ENCODE measurements at places on chromosomes 16 and 17.

DNA sequence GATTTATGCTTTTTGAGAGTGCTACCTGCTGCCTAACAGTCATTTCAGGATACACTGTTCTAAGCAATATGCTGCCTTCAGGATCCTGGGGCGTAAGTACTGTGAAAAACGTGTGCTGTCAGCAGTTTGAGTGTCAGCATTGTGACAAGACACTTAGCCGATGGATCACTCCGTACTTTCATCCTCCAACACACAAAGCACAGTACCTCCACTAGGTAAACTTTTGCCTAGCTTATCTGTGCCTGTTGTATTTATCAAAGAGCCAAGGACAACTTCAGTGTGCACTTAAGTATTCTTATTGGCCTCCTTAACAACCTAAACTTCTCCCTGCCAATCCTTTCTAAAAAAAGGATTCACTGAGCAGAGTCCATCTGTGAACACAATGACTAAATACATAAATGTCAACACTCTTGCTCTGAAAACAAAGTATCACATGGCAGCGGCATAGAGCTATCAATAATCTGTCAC is 33.8 kb upstream of the PHLPP2 start:
- no peak for DNase-seq

- no peak for DNase-seq
These were observed 188.0 kb downstream of the CDH11 start for GRCh38 chr16:64933885-64934284.

DNA sequence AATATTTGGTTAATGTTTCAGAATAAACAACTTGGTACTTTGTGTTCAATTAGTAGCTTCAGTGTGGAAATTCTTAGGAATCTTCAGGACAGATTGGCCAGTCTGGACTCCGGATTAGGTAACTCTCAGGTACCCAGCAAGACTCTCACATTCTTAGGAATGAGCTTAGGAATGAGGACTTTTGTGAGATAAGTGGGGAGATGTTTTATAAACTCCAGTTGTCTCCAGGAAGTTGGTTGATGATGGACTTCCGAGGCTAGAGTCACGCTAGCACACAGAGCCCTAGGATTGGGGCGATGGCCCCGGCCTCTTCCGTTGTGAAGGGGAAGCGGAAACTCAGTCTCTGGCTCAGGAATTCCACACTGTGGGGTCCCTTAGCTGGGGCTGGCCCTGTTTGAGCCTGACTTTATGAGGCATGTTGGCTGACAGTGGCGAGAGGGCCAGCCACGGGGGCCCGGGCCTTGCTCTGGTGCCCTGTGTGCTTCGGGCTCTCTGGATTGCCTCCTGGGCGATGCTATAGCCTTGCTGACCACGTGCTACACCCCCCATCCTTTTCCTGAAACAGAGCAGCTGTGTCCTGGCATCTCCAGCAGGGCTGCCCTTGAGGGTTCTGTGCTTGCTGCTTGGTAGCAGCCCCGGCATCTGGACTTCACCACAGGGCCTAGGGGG is 32.4 kb downstream of the RAB11FIP3 start:
- no peak for DNase-seq

- DNase-seq: no peak
These were observed 44.8 kb upstream of the HLF start for GRCh38 chr17:55219934-55220333.

GRCh38 chr16:1560153-1560552 is 26.7 kb downstream of the TMEM204 start:
- no peak for DNase-seq

DNA sequence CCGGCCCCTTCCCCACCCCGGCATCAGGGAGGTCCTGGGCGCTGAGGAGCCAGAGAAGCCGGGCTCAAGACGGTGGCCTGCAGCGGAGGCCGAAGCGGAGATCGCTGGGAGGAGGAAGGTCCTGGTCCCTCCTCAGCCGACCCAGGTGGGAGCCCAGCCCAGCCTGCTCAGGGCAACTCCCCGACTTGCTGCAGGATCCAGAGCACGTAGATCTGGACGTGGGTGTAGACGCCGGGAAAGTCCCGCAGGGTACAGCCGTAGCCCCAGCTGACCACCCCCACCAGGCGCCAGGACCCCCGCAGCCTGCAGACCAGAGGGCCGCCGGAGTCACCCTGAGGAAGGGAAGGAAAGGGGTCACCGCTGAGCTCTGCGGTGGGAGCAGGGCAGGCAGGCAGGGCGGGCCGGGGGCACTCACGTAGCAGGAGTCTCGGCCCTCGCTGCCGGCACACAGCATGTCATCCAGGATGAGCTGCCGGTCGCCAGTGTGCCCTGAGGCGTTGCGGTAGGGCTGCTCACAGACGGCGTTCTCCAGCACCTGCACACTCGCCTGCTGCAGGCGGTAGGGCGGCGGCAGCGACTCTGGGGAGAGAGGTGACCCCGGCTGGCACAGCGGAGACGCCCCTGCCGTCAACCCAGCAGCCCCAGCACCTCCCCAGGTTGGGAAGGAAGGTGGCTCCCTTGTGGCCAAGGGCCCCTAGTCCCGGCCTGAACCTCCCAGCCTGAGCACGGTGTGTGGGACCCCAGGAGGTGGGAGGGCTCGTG is 5.4 kb downstream of the TPSD1 start:
- no peak for DNase-seq

DNA sequence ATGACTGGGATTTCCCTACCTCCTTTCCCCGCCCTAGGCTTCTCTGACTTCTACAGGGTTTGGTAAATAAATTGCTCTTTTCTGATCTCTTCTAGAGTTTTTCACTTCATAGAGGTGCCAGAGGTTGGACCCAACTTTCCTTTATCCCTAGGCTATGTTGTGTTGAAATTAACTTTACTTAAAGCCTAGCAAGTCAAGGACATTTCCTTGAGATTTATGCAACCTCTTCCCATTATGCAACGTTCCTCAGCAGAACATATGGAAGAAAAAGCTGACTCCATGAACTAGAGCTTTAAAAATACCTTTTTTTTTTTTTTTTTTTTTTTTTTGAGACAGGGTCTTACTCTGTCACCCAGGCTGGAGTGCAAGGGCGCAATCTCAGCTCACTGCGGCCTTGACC is 15.5 kb downstream of the MPO start:
- no peak for DNase-seq

- DNase-seq: peak; percentile 37
These were observed at the start of gene CIITA for GRCh38 chr16:10876799-10877341. TSS of gene CIITA (plus strand) at chr16:10877202. CDS start at chr16:10877331, 129 bp downstream.

GRCh38 chr16:75929046-75929445 is 202.8 kb upstream of the CPHXL start:
- DNase-seq: no peak

DNA sequence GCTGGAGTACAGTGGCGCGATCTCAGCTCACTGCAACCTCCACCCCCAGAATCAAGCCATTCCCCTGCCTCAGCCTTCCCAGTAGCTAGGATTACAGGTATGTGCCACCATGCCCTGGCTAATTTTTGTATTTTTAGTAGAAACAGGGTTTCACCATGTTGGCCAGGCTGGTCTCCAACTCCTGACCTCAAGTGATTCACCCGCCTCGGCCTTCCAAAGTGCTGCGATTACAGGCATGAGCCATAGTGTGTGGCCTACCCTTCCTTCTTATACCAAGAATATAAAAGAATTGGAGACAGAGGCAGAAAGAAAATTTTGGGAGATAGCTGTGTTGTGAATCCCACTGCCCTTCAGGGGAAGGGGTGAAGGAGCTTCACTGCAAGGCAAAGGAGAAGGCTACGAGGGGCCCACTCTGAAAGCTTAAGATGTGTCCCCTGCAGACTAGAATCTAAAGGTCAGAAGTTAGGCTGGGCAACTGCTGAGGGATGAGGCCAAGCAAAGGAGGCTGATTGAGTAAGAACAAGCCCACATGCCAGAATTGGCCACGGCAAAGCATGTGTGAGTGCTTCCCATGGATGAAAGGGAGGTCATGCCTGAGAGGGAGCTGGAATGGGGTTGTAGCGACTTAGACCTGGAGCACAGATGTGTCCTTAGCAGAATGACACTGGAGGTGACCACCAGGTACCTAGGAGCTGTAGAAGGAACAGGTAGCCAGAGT is 8.4 kb upstream of the CRYBA1 start:
- no peak for DNase-seq

GRCh38 chr17:75011401-75012095 is 922 bp upstream of the MRPL58 start:
- DNase-seq: no peak

DNA sequence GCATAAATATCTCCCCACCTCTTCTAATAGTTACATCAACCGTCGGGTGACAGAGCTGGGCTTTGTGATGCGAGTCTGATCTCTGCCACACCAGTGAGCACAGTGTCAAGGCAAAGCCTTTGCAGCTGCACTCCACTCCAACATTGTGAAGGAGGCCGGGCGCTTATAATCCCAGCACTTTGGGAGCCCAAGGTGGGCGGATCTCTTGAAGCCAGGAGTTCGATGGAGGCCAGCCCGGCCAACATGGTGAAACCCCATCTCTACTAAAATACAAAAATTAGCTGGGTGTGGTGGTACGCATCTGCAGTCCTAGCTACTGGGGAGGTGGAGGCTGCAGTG is 18.9 kb downstream of the CYB5D2 start:
- DNase-seq: no peak

GRCh38 chr16:74743045-74743667 is 31.5 kb downstream of the FA2H start:
- no peak for DNase-seq

- DNase-seq: no peak
These were observed 7.9 kb downstream of the PRSS54 start for GRCh38 chr16:58286769-58287433.

DNA sequence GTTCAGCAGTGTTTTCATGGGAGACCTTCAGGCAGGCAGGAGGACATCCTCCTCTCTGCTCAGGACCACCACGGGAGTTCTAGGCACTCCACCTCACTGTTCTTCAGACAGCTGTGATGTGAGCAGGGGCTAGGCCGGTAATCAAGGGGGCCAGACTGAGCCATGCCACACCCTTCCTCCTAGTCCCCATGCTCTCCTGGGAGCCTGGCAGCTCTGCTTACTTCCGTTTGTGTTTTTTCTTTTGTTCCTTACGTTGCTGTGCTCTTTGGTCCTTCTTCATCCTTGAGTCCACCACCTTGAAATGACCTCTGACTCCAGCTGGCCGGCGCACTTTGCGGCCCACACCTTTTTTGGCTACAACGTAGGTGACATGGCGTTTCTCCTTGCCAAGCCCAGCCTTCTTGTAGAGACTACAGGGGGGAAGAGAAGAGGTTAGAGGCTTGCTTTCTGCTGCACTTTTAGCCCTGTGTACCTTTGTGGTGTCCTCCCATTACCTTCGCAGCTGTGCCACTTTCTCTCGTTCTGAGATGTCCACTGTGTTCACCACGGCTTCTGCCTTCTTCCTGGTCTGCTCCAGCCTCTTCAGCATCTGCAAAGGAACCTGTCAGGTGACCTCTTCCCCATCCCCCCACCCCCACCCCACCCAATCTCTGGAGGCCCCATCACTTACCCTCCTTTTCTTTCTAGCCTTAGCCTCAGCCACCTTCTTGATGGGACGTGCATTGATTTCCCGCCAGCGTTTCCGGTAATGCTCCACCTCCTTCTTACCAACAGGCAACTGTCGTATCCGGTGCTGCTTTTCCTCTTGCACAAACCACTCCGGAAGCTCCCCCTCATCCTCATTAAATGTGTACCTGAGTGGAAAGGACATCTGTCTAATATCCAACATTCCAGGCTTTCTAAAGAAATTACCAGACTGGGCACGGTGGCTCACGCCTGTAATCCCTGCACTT is 7.4 kb upstream of the PSMC5 start:
- no peak for DNase-seq

GRCh38 chr17:6862825-6863224 is 31.3 kb upstream of the TEKT1 start:
- no peak for DNase-seq

DNA sequence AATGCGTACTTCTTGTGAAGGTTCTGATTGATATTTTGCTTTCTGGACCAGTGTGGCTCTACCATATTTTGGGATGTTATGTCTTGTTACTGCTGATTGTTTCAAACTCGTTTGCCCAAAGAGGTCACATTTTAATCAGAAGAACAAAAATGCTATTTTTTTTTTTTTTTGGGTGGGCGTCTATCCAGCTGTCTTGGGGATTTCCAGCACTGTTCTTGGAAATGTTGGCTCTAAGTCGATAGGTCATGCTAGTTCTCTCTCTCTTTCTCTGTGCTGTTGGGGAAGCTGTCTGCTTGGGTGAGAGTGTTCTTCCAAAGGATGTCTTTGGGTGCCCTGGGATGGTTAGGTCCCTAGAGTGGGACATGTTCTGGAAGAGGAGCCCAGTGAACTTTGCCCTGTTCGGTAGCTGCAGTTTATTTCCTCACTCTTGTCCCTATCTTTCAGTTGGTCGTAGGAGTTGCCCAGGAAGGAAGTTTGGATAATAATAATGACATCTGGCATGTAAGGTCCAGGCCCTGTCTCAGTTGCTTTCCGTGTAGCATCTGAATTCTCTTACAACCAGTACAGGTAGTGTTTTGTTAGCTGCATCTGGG is 2.9 kb downstream of the IRF8 start:
- no peak for DNase-seq

GRCh38 chr17:68775318-68775717 is 174.2 kb upstream of the FAM20A start:
- DNase-seq: no peak

GRCh38 chr16:2037647-2038381 is 9.8 kb downstream of the NTHL1 start:
- DNase-seq: no peak

- DNase-seq: no peak
These were observed 36.2 kb downstream of the RGS9 start for GRCh38 chr17:65173284-65173793.

- no peak for DNase-seq
These were observed 19.6 kb upstream of the CCL1 start for GRCh38 chr17:34382621-34383124.

GRCh38 chr17:55527540-55528118 is 16.4 kb upstream of the SMIM36 start:
- DNase-seq: peak; percentile 44

DNA sequence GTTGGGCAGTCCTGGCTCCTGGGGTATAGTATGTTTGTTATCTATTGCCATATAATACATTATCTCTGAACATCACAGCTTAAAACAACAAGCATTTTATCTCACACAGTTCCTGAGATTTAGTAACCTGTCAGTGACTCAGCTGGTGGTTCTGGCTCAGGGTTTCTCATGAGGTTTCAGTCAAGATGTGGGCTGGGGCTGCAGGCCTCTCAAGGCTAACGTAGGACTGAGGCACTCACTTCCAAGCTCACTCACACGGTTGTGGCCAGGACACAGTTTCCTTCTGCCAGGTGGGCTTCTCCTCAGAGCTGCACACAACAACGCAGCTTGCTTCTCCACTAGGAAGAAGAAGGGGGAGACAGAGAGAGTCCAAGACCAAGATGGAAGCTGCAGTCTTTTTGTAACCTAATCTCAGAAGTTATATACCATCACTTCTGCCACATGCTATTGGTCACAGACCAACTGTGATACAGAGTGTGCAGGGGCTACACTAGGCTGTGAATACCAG is 10.3 kb upstream of the MED13 start:
- DNase-seq: no peak

DNA sequence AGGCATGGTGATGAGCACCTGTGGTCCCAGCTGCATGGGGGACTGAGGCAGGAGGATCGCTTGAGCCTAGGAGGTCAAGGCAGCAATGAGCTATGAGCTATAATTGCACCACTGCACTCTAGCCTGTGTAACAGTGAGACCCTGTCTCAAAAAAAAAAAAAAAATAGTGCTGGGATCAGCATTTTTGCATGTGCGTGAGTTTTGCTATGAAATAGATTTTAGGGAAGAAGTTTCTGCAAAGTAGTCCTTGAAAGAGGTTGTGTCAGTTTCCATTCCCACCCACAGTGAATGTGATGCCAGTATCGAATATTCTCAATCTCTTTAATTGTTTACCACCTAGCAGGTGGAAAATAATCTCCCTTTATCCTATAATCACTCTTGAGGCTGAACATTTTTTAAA is 26.3 kb upstream of the ARHGAP17 start:
- DNase-seq: no peak
